ENCODE measurements at places on chromosomes 12 and 14. TPM values are rescaled to one million over a fixed set of nuclear protein-coding genes. Genes with fewer than 3 reads are reported as not detected.
A peak's percentile ranks its signal among the peaks of the same experiment; 100 is the strongest.

The ASPG gene
- 282 TPM for total RNA-seq

The MUCL1 gene
- total RNA-seq = not detected

The FSCB gene
- not detected for total RNA-seq

The RHOJ gene
- 1.8 TPM for total RNA-seq

The TMEM119 gene
- 0.23 TPM for total RNA-seq

The PIP4P1 gene
- 11.7 TPM for total RNA-seq

The PIWIL1 gene
- total RNA-seq = not detected

GRCh38 chr12:98262902-98263301 lies 252.5 kb upstream of the TMPO start:
- no peak for DNase-seq

DNA sequence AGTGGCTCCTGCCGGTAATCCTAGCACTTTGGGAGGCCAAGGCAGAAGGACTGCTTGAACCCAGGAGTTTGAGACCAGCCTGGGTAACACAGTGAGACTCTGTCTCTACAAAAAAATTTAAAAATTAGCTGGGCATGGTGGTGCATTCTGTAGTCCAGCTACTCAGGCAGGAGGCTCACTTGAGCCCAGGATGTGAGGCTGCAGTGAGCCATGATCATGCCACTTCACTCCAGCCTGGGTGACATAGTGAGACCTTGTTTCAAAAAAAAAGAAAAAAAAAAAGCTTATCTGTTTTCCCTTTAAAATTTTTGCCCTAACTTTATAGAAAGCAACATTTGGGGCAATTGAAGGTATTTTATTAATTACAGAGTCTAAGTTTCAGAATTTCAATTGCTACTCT lies 486.0 kb downstream of the BCAT1 start:
- no peak for DNase-seq

DNA sequence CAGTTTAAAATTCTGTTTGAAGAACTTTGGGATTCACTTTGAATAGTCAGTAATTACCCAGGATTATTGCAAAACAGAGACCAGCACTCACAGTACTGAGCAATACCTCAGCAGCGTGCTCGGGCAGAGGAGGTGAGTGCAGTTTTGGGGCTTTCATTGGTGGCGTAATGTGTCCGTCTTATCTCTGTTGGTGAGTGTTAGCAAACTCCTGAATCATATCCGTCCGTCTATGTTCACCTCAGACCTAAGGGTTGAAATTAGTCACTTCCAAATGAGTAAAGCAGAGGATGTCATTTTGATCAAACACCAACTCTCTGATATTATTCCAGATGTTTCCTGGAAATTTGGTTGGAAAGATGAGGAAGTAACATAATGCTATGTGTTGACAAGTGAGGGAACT lies 82.8 kb downstream of the BORCS5 start:
- DNase-seq = peak; percentile 78

DNA sequence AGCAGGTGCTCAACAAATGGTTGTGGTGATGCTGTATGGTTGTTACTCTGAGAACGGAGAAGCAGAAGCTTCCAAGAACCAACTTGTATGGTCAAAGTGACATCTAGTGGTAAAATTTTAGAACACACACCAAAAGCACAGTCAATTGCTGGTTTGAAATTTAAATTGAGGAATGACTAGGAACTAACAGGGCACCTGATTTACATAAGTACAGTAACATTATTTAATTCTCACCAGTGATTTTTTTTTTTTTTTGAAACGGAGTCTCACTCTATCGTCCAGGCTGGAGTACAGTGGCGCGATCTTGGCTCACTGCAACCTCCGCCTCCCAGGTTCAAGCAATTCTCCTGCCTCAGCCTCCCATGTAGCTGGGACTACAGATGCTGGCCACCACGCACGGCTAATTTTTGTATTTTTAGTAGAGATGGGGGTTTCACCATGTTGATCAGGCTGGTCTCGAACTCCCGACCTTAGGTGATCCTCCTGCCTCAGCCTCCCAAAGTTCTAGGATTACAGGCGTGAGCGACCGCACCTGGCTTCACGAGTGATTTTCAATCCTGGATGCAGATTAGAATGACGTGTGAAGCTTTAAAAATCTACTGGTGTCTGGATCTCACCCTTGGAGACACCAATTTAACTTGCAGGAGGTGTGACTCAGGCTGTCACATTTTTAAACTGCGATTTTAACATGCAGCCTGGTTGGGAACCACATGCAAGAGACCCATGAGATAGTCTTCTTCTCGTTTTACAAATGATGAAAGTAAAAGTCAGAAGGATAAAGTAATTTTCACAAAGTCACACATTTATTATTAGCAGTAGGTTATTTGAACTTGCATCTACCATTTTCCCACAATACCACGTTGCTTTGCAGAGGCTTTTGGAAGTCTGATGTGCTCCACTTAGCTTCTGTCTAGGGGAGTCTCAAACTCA lies 14.1 kb upstream of the NUMB start:
- DNase-seq = no peak

DNA sequence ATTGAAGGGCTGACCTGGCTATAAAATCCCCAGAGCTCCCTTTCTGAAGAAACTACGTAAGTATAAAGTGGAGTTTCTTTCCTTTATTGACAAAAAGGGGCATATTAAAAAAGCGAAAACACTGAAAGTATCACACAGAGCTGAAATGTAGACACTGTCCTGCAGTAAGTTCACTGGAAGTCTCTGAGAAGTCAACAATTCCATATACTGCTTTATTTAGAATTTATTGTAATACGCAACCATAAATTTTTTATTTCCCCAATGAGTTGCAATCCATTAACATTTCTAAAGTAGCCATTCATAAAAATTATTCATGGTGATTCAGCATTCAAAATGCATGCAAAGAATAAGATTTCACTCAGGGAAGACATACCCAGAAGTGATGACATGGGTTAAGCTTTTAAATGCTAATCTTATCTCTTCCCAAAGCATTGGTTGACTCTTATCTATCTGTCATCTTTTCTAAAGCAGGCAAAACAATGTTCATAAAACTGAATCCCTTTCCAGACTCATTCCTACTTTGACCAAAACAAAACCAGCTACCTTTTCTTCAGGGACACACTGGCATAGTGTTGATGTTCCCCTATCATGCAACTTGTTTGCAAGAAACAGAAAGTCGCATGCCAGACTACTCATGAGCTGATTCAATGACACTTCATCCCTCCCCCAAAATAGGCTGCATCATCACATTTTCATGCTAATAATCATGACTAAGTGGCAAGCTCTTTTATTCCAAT lies 17.3 kb downstream of the KITLG start:
- no peak for DNase-seq

DNA sequence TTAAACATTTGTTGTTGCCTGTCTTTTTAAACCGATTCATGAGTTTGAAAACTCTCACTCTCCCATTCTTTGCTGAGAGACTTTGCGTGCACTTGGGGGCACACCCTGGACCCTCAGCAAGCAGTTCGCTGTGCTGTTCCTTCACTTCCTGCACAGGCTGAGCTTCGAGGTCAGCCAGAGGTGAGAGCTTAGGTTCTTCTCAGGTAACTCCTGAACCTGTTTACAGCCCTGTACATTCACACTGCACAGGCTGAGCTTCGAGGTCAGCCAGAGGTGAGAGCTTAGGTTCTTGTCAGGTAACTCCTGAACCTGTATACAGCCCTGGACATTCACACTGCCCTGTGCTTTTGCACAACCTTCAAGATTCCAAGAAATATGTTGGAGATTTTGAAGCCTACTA lies 9.8 kb upstream of the CLECL1 start:
- no peak for DNase-seq

DNA sequence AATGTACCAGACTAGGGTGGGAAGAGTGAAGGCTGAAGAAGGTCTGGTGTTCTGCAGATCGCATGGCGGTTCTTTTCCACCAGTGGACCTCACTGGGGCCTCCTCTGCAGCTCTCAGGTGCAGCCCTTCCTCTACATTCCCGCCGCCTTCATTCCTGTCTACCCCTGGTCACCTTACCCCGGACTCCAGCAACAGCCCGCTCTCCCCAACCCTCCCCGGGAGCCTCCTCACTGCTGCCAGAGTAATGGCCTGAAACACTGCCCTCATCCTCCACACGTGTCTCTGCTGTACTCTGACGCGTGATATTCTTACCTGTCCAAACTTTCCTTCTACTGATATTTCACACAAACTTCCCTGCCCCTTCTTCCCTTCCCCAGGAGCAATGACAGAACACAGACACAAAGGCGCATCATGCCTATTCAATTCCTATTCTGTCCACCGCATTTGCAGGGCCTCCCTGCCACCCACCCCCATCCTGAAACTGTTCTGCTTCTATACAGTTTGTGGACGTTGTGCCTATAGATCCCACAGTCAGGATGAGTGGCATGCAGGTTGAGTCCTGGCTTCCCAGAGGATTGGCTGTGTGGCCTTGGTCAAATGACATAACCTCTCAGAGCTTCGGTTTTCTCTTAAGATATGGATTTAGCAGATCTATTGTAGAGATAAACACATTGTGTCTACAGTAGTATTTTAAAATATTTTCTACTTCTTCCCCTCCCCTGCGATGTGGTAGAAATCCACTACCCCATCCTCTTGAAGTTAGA lies 1.7 kb upstream of the NUAK1 start:
- peak; percentile 69 for DNase-seq

- peak; percentile 51 for DNase-seq
Measured at GRCh38 chr12:95796225-95796981, 5.8 kb upstream of the NTN4 start.

- no peak for DNase-seq
Measured at GRCh38 chr14:94009767-94010166, 12.7 kb downstream of the CCDC197 start.

- no peak for DNase-seq
Measured at GRCh38 chr12:5808981-5809380, 136.1 kb downstream of the ANO2 start.

DNA sequence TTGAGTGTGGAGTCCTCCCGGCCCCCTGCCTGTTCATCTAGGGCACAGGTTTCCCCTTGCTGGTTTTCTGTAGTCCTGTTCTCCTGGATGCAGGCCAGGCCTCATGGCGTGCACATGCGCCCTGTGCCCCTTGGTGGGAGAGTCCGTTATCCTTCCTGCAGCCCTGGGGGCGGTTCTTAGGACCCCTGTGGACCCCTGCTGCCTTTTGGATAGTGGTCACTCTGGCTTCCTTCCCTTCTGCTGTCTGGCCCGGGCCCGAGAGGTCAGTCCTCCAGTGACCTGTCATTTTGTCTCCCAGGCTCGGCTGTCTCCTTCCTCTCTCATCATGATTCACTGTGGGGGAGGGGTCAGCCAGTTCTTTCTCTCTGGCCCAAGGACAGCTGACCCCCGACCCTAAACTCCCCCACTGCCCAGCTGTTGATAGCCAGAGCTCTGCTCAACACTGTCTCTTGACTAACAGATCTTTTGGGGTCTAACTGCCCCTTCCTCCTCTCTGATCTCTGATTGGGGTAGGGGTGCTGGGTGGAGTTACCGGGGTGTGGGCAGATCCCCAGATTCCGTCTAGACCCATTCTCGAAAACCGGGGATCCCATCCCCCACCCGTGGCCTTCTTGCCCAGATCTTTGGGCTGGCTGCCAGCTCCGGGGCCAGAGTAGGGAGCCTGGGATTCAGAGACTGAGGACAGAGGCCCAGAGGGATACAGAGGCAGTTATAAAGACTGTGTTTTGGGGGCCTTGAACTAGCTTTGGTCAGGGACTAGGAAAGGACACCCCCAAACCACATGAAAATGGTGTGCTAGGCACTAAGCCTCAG lies 7.0 kb downstream of the CCND2 start:
- DNase-seq = no peak

DNA sequence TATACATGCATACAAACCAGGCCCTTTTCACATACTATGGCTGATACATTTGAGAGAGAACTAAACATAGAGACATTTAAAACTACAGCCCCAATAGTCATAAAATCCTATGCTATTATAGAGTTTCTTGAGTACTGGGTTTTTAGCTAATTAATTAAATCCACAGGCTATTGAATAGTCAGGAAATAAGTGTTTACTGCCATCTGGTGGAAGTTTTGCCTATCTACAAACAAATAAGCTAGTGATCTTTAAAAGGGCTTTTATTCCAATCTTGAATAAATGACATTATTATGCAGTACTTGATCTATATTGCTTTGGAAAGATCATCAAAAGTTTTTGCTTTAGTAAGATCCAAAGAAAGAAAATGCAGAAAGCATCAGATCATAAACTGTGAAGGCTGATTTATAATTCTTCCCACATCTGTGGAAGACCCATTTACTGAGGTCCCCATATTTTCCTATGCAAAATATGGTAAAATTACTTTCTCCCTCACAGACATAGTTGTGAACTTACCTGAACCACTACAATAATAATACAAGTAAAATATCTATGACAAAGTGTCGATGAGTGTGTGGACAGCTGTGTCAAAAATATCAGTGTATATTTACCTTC lies 131.3 kb downstream of the ITPR2 start:
- DNase-seq = no peak

DNA sequence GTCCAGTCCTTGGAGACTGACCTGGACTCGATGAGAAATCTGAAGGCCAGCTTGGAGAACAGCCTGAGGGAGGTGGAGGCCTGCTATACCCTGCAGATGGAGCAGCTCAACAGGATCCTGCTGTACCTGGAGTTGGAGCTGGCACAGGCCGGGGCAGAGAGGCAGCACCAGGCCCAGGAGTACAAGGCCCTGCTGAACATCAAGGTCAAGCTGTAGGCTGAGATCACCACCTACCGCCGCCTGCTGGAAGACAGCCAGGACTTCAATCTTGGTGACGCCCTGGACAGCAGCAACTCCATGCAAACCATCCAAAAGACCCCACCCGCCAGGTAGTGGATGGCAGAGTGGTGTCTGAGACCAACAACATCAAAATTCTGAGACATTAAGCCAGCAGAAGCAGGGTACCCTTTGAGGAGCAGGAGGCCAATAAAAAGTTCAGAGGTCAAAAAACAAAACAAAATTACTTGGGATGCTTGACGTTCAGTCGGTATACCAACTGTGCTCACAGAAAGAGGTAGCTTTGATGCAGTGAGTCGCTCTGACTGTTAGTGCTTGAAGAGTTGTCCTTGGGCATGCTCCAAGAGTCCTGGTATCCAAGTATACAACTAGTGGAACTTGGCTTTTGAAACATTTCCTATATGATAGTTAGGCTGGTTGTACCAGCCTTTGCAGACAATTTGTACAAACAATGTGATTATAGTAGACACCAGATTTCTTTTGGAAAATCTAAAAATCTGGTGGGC lies 4.8 kb downstream of the MED6 start:
- DNase-seq = no peak

DNA sequence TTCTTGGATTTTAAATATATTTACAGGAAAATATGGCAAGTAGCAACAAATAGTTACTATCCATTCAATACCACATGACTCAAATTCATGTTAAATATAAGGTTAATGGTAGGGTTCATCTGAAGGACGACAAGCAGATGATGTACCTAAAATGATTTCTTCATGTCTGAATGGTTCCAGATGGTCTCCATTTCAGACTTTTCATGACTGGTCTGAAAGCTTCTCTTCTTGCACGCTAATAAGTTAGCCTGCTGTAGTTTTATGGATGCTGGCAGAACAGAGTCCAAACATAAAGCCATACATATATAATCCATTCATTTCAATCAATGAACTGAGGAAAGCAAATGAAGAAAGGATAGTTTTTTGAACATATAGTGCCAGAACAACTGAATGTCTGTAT lies 257.0 kb upstream of the MGAT4C start:
- DNase-seq = no peak

GRCh38 chr12:85920324-85920947 lies 46.3 kb downstream of the NTS start:
- no peak for DNase-seq

- no peak for DNase-seq
Measured at GRCh38 chr14:37932481-37932880, 275.2 kb upstream of the SSTR1 start.

All from left lobe of liver (tissue), 2 donors.